ENCODE measurements at places on chromosomes 2 and 18.

DNA sequence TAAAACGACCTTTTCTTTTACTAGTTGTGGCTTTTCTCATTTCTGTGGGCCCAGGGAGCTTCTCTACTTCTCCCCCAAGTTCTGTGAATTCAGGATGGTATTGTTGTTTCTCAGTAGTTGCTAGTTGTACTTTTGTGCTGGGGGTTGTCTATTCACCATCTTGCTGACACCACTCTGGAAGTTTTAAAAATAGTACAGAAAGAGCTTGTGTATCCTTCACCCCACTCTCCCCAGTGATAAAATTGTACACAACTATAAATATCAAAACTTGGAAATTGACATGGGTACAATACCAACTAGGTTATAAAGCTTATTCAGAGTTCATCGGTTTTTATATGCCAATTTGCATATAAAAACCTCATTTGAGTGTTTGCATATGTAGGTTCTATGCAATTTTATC is 45.3 kb upstream of the REEP1 start:
- DNase-seq, result no peak

- DNase-seq, result no peak
Observed at GRCh38 chr2:40450796-40451430, 977 bp downstream of the SLC8A1 start.

GRCh38 chr2:148953426-148953825 is 78.4 kb downstream of the KIF5C start:
- no peak for DNase-seq

DNA sequence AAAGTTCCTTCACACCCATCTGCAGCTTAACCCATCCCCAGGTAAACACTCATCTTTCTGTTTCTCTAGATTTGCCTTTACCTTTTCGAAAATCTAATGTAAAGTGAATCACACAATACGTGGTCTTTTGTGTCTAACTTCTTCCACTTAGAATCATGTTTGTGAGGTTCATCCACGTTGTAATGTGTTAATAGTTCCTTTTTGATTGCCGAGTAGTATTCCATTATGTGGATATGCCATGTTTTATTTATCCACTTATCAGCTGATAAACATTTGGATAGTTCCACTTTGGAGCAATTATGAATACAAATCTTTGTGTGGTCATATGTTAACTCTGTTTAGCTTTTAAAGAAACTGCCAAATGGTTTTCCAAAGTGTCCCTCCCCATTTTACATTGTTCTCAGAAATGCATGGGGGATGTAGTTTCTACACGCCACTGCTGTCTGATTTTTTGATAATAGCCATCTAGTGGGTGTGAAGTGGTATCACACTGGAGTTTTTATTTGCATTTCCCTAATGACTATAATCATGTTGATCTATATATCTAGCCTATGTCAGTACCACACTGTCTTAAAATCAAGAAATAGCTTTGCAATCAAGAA is 22.3 kb downstream of the PECR start:
- no peak for DNase-seq

DNA sequence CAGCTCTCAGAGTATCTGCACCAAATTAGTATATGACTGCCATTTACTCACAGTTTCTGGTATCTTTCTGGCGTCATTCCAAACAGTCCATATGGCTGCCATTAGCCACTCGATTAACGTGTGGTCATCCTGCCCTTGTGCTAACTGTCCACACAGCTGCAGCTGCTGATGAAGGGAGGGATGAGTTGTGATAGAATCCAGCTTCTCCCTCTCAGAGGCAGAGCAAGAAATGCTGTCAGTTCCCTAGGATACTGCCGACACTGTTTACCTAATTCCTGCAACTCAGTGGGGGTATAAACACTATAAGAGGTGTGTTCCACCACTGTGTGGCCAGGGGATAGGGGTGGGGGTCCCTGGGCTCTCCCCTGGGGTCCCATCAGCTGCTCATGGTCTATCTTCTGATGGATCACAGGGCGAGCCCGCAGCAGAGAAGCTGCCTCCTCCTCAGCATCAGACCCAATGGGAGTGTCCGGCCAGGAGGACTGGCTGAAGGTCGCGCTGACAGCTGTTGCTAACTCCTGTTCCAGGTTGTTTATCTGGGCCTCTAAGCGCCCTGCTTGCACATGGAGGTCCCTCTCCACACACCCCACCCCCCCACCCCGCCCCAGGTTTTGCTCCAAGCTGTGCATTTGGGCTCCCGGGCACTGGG is 17.3 kb upstream of the KLHL23 start:
- DNase-seq, result no peak

GRCh38 chr2:6352247-6352646 is 513.5 kb downstream of the CMPK2 start:
- DNase-seq, result no peak

- DNase-seq, result no peak
Observed at GRCh38 chr2:222871291-222871690, 10.5 kb downstream of the ACSL3 start.

- DNase-seq, result no peak
Observed at GRCh38 chr2:193539188-193539587, 1344.5 kb upstream of the TMEFF2 start.

DNA sequence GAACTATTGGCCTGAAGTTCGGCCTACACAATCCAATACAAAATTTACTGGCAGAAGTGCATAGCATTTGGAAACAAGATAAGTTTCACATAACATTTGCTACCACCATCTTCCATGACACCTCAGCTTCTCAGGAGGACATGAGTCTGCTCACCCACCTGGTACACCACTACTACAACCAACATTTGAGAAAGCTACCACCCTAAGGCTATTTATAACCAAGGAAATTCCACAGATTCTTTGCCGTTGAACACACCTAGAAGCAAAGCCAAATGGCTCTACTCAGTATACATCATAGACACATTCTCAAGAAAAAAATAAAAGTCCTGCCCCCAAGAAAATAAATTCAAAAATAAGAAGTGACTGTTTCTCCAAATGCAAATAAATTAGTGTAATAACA is 145.3 kb downstream of the SPAG16 start:
- DNase-seq, result no peak

- no peak for DNase-seq
Observed at GRCh38 chr18:48583573-48583972, 44.7 kb downstream of the CTIF start.

- DNase-seq, result no peak
Observed at GRCh38 chr2:67571785-67572718, 174.9 kb downstream of the ETAA1 start.

DNA sequence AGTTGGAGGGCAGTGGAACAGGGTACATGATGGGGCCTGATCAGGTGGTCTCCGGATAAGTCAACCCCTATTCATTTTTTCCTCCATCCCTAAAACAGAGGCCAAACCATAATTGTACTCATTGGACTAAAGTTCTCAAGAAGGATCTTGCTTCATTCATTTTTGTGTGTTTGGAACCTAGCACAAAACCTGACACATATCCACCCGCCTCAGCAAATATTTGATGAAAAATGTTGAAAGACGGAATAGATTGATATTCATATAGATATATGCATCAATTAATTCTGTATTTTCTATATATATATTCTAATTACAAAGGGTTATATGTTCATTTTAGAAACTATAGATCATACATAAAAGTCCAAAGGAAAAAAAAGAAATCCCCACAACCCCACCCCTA is 21.9 kb downstream of the SLC4A1AP start:
- no peak for DNase-seq

GRCh38 chr2:153474407-153474806 is 4.2 kb downstream of the RPRM start:
- no peak for DNase-seq

DNA sequence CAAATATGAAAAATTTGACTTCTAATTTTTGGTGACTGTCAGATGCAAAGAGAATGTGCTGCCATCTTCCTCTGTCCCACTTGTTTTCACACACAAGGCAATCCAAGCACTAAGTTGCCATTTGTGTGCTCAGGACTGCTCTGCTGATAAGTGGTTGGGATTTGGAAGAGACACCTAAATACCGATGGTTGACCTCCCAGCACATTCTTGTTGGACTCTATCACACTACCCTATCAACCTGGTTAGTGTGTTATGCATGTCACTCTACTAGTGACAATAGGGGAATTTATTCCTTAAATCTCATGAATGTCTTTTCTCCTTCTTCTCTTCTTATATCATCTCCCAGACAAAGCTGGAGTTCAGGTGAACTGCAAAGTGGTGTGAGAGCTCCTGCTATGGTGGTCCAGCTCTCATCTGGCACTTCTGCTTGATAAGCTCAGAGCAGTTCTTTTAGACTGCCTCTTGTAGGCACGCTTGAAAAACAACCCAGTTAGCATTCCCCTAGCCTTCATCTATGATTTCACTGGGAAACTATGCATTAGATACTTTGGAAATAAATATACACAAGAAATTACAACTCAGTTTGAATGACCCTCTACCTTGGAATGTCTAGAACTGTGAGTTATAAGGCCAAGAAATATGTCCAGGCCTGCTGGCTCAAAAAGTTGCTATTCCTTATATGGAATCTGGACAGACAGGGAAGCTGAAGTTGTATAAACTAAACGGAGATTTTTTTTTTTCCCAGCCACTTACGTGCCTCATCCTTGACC is 404.8 kb downstream of the MEIS1 start:
- no peak for DNase-seq

- no peak for DNase-seq
Observed at GRCh38 chr2:223034221-223034975, 17.6 kb upstream of the KCNE4 start.

- peak; percentile 37 for DNase-seq
Observed at GRCh38 chr2:111534910-111535352, 349.1 kb downstream of the ANAPC1 start.

GRCh38 chr2:27765621-27766286 is 5.8 kb upstream of the MRPL33 start:
- peak; percentile 12 for DNase-seq

DNA sequence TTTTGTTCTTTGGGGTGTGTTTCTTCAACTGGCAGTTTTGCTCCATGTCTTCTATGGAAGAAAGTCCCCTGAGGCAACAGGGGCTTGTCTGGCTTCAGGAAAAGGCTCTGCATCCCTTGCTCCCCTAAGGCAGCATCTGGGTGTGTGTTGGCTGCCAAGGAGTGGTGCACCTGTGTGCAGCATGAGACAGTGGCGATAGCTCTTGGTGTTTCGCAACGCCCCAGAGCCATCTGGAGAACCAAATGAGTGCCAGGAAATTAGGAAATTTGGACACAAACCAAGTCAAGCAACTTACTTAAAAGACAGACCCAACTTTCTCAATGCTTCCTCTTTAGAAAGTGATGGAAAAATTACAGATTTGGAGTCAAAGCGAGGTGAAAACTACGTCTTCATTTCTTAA is 1044.4 kb upstream of the CNTNAP5 start:
- DNase-seq, result no peak

DNA sequence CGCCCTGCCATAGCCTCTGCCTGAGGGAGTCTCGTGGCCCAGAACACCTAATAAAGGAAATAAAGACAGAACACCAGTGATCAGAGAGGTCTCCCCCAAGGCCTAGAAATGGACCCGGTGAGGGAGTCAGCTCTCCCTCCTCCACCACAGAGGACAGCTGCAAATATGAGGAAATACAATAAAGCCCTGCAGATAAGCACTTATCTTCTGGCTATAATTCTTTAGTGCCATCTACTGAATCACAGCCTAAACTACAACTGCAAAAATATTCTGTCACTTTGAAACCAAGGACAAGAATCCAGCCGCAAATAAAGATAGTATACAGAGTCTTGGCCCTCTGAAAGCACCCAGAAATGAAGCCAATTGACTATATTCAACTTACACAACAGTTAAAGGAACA is 42.4 kb upstream of the TACR1 start:
- DNase-seq, result no peak

- DNase-seq, result no peak
Observed at GRCh38 chr18:79521416-79522205, 125.9 kb downstream of the NFATC1 start.

- no peak for DNase-seq
Observed at GRCh38 chr2:157447741-157448140, 3.9 kb upstream of the CYTIP start.

GRCh38 chr2:216645636-216645950 is 12.4 kb downstream of the IGFBP2 start:
- DNase-seq, result no peak

- peak; percentile 19 for DNase-seq
Observed at GRCh38 chr18:53567929-53568574, 656.4 kb downstream of the MBD2 start.

- no peak for DNase-seq
Observed at GRCh38 chr2:25885933-25886332, 7.6 kb upstream of the ASXL2 start.

GRCh38 chr2:218081695-218082094 is 12.6 kb downstream of the RUFY4 start:
- no peak for DNase-seq

DNA sequence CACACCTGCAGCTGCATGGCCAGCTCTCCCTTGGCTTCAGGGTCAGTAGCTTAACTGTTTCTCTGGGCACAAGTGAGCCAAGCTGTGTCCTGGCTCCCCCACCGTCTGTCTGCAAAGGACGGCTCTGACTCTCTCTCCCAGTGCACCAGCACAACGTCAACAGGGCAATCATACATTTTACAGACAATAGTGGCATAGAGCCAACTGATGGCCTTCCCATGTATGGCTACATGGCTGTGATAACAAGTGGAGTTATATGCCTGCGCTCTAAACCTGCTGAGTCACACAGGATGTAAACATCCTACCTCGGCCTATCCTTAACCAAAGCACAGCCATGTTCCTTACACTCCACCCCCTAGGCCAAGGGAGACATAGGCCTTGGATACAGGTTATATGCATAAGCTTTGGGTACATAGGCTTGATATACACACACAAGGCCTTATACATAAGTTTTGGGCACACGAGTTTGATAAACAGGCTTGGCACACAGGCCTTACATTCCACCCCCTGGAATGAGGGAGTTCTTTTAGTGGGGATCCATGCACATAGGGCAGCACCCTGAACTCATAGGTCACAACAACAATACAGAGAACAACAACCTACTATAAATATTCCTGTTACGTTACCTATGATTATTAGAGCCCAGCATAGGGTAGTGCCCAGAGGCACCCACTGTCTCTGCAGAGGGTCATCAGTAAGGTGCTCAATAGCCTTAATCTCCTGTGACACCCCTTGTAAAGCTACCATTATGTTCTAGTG is 17.7 kb downstream of the PHOSPHO2 start:
- no peak for DNase-seq
